ENCODE measurements at places on chromosomes 4 and X.

DNA sequence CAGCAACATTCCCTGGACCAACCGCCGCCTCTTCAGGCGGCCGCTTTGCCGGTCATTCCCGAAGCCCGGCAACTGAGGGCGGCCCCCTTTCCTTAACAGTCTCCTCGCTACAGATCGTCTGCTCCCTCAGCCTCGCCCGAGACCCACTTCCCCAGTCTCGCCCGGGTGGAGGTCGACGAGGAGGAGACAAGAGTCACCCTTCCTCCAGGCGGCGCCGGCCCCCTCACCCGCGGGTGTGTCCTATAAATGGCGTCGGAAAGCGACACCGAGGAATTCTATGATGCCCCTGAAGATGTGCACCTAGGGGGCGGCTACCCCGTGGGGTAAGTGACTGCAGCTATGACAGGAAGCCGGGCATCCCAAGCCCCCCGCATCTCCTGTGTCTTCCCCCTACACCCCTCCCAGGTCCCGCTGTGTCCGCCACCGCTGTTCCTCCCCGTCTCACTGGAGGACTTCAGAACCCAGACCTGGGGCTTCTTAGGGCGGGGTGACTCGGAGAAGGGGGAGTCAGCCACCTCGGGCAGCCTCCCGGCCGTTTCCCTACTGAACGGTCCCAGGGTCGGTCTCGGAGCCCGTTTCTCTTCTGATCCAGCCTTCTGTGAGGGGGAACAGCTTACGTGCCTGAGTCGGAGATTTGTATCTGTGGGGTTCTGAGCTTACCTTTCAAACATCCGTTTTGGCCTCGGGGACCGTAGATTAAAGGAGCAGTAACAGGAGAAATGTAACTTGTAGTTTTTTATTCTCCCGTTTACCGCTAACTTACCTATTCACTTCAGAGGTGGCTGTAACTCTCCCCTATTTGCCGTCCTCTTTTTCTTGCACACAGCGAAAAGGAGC, 570 bp downstream of the WDR44 start:
- no peak for DNase-seq

DNA sequence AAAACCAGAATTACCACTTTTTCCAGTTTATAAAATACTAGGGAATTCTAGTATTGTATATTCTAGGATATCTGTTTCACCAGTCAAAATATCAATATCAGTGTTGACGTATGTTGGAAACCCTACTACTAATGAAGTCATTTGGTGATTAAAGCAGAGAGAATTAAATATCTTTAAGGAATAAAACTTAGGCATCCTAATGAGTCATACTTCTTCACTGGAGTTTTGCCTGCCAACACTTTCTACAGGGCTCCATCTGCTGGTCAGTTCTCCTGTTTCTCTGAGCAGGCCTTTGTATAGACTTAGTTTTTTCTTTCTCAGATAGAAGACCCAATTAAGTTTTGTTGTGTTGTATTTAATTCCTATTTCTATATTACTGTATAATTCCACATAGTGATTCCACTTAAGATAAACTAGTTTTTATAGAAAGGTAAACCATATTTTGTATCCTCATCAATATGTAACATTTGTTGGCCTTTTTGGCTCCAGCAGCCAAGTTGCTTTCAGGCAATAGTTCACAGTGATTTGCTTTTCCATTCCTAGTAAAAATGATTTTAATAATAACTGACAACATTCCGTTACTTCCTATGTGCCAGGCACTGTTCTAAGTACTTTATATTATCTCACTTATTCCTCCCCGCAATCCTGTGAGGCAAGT, 3.5 kb downstream of the AP1AR start:
- DNase-seq: peak; percentile 8

- DNase-seq: no peak
Observed at GRCh38 chrX:47091149-47091775, 13.0 kb downstream of the RGN start.

DNA sequence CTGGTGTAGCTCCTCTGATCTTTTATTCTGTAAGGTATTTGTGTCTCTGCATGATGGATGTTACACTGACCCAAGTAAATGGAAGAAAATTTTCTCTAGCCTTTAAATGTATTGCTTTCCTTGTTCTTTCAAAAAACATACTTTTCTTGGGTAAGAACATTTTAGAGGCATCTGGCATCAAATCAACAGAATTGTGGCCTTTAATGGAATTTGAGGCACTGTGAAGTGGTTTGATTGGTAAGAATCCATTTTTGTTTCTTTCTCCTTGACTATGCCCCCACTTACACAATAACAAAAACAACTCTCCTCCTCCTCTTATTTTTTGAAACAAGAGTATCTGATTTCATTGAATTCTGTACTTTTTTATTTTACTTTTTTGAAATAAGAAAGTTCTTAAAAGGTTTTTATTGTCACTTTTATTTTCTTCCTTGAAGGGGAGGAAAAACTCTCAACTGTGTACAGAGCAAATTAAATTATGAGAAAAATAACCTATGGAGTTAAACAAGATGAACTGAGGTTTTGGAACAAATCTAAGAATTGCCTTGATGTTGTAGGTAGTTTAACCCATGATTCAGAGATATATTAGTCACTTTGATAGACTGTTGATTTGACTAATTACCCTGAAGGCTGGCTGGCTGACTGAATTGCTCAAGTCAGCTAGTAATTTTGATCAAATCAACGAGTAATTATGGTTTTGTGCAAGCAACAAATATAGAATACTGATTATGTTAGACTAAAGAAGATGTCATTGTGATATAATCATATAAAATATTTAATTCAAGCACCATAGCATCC, 146.4 kb downstream of the FHIP1A start:
- no peak for DNase-seq

DNA sequence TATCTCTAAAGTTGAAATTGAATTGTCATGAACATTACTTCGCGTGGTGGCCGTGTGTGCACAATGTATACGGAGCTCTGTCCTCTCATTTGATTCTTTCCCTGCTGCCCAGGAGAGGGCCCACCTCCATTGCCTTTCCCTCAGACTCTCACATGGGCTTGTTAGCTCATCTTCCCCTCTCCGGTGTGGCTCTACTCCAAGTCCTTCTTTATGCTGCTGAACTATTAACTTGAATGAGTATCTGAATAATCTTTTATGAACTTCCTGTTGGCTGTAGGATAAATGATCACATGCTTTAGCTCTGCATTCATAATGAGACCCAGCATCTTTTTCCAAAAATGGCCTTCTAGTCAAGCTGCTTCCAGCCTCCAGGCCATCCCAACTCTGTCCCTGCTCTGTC, 68.8 kb upstream of the CLNK start:
- DNase-seq: no peak

DNA sequence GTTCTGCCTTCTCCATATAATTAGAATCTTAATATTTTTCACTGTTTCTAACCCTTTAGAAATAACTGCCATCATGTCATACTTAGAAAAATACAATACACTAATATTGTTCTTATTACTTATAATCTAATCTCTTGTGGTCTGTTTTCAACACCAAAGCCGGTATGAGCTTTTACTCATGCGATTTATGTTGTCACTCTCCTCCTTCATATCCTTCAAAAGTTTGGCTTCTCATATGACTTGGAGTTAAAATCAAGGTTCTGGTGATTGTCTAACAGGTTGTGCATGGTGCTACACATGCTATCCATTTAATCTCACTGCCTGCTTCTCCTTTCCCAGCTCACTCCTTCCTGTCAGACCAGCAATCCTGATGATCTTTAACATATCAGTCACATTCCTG, 1392.9 kb downstream of the ARAP2 start:
- DNase-seq: no peak

DNA sequence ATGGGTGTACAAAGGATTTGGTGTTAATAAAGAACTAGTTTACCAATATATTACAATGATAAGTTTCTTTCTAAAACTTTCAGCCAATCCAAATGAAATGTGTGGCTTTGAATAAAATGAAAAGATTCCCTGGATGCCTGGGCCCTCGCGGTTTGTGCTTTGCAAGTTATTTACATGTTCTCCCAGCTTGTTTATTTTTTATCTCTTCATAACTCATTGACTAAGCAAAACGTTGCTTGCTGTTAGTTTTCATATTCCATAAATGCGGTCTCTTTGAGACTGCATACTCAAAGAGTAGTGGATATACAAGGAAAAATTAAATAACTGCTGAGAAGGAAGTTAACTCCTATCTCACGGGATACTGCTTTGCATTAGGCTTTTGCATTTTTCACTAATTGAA, 26.0 kb downstream of the FHDC1 start:
- DNase-seq: no peak

DNA sequence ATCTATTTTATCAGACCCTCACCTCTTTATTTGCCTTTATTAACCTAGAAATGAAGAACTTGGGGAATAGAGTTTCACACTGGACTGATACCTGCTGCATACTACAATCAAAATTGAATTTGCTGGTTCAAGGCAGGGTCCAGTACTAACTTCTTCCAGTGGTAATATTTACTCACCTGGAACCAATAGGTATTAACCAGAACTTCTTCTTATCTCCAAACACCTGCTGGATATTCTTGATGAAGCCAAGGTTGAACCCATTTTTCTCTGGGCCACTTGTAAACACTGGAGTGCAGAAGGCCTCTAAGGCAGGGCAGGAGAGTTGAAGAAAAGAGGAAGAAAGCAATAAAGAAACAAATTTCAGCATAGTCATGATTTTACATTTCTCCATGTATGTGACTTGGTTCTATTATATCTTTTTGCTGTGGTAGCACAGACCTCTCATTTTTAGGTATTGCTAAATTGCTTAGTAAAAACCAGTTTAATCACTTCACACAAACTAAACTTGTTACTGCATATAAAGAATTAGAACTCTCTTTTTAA, 101.1 kb downstream of the ZDHHC15 start:
- DNase-seq: no peak

DNA sequence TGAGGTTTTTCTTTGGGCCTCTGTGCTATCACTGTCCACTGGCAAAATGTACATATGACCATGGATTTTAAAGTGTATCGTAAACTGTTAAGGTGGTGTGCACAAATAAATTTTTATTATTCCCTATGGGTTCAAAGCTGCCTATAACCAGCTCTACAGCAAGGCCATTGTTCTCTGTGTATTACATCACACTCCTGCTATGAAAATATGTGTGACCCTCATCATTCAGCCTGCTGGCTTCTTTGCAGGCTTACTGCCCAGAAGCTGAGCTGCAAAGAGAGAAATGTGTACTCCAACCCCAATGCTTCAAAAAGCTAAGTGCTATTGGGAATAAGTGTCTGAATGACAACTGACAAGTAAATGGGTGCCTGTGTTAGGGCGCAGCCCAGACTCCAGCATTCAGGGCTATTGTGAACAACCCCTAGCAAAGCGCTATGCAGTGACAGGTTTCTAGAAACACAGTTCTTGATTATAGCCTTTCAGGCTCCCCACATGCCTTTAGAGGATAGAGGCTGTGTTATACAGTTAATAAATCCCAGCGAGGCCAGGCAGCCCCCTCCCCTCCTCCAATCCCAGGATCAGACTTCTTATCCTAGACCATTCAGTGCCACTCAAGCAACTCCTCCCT, 220.4 kb upstream of the RADX start:
- DNase-seq: no peak

GRCh38 chr4:172245516-172245915, 432.3 kb downstream of the GALNTL6 start:
- no peak for DNase-seq

- no peak for DNase-seq
Observed at GRCh38 chrX:70049925-70050324, at the start of gene AWAT2. TSS of gene AWAT2 (minus strand) at chrX:70049938. CDS start at chrX:70049932, 6 bp downstream.

- no peak for DNase-seq
Observed at GRCh38 chrX:70042399-70043371, 7.1 kb downstream of the AWAT2 start.

- DNase-seq: no peak
Observed at GRCh38 chr4:827209-828081, 1.5 kb upstream of the CPLX1 start.

GRCh38 chrX:110804446-110804845, 8.8 kb upstream of the CHRDL1 start:
- DNase-seq: no peak

DNA sequence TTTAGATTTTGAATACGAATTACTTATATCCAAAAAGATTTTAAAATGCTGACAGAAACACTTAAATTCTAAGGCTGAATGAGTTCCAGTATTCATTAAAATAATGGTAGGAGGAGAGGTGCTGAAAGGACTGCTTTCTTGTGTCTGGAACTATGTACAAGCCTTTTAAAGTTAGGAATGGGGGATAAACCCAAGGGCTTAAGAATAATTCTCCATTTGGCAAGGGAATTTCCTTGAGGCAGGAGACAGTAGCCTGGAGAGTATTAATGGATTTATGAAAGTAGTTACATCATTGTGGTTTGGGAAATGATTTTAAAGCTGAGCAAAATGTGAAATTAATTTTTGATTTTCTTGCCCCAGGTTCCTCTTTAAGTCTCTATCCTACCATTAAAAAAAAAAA, 266.5 kb upstream of the KCNIP4 start:
- no peak for DNase-seq

- DNase-seq: no peak
Observed at GRCh38 chr4:185404031-185404430, 7.4 kb downstream of the ANKRD37 start.

GRCh38 chrX:114611018-114611619, 27.2 kb downstream of the HTR2C start:
- no peak for DNase-seq

DNA sequence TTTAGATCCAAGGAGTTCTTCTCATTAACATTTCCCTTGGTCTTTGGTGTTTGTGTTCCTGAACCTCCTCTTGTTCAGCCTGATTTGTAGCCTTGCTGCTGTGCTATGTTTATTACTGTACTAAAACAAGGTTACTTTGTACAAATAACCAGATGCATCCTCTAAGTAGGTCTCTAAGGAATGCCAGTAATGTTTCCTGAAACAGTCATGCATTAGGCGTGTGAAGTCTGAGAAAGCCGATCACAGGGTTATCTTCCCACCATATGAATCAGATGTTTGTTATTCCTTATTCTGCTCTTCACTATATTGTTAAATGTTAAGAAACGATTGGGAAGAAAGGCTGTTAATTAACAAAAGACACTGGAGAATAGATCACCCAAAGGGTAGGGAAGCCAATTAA, 66.9 kb downstream of the GALNTL6 start:
- no peak for DNase-seq

DNA sequence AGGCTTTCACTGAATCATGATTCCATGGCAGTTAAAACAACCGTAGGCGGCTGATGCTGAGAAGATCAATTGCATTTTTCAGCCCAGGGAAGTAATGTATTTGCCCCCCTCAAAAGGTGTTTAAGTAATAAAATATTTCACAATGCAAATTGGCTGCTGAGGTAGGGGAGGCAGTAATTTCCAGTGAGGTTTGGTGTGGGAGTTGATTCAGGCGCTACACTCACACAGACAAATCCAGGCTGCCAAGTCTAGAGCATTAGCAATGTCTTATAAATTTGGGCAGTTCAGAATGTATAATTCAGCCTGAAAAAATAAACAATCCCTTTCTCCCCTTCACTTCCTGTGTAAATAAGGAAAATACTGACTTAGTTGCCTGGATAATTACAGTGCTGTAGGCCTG, 461.7 kb downstream of the IDS start:
- DNase-seq: no peak

- no peak for DNase-seq
Observed at GRCh38 chr4:65669111-65670019, 924 bp downstream of the EPHA5 start.

GRCh38 chrX:24014388-24015018, 12.5 kb downstream of the KLHL15 start:
- no peak for DNase-seq

All from SHP77 treated with DMSO at 0.1 percent for 48 hours (cell line).